Activated CD4-positive, CD25-positive, alpha-beta regulatory T cell treated with anti-CD3 and anti-CD28 coated beads, Interleukin-2, amount 50 U/mL, for 72 hours (primary cell): ENCODE measurements at places on chromosomes 7 and 10.

DNA sequence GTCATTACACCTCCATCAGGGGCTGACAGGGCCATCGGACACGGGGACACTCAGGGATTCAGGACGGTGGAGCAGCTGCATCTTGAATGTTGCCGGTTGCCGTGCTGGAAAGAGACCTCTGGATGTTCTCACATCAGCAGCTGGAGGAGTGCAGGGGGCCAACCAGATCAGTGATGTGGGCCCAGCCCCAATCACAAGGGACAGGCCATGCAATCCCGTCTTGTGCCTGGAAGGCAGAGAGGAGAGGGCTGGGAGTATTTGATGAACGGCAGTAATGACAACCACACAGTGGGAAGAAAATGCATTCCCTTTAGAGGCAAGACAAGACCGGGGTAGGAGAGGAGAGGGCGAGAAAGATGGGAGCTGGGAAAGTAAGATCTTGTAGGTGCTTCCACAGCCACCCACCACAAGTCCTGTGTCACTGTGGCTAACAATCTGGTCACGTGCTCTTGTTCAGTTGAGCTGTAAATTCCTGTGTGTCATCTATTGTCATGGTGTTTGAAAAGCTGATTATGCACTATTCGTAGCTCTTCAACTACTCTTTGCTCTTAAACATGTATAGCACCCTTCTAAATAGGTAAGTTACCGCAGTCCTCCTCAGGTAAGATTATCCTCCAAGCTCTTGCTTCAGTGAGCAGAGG lies 85.9 kb upstream of the LEP start:
- no peak for DNase-seq

GRCh38 chr7:99099499-99100077 lies 44.3 kb downstream of the SMURF1 start:
- no peak for DNase-seq

DNA sequence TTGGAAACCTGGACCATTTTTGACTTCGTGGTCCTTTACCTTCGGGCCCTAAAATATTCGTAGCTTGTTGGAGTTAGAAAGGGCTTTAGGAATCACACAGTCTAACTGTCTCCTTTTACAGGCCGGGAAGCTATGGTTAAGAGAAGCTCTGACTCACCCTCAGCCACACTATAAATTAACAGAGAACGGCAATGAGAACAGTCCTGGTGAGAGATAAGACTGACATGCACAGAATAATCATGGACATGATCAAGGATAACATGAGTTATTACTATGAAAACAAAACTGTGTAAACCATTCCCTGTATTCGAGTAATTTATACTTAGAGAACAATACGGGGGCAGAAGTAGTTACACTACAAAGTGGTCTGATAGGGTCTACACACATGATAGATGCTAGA lies 162.5 kb upstream of the MALRD1 start:
- no peak for DNase-seq

DNA sequence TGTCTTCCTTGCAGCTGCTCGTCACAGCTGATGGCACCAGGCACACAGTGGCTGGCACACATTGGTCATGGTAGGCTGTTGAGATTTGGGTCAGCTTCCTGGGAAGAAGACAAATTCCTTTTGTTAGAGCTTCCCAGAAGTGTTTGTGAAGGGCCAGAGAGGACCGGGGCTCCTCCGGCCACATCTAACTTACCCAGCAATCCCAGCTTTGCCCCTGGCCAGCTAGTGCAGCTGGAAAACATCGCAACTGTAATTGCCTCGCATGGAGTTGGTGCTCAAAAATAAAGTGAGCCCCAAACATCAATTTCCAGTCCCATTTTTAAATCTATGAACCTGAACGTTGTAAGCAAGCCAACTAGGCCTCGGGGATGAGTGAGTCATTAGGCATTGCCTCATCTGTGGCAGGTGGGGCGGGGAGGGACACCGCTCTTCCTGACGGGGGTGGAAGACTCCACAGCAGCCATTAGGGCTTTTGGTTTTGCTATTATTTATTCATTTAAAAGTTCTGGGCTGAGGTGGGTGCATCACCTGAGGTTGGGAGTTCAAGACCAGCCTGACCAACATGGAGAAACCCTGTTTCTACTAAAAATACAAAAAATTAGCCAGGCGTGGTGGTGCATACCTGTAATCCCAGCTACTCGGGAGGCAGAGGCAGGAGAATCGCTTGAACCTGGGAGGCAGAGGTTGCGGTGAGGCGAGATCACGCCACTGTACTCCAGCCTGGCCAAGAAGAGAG lies 12.4 kb downstream of the CPA5 start:
- no peak for DNase-seq

DNA sequence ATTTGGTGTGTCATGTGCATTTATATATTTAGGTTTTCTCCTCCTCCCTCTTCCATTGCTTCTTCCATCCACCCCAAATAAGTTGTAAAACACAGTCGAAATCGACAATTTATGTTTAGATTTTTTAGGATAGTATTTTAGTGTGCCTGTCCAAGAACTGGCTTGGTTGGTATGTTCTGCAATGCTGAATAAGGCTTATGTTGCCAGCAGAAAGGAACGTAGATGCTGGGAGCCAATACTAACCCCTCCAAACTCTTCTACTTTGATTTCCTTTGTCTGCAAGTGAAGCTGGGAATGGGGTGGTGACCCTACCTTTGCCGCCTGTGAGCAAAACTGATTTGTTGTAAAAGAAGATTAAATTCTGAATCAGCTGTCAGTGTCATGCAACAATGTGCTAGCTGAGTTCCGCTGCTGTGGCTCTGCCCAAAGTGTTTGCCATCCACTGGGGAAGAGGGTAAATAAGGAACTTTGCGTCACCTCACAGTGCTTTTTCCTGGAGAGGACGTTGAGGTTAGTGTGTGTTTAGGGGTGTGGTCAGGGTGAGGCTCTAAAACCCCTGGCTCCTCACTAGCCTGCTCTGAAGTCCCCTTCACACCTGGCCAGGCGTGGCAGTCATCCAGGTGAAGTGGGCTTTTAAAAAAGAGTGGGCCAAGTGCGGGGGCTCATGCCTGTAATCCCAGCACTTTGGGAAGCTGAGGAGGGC lies 44.4 kb downstream of the TACC2 start:
- no peak for DNase-seq

GRCh38 chr7:47254081-47254977 lies 327.6 kb downstream of the TNS3 start:
- DNase-seq = peak; percentile 61
